ENCODE measurements at places on chromosomes 1 and 21.

DNA sequence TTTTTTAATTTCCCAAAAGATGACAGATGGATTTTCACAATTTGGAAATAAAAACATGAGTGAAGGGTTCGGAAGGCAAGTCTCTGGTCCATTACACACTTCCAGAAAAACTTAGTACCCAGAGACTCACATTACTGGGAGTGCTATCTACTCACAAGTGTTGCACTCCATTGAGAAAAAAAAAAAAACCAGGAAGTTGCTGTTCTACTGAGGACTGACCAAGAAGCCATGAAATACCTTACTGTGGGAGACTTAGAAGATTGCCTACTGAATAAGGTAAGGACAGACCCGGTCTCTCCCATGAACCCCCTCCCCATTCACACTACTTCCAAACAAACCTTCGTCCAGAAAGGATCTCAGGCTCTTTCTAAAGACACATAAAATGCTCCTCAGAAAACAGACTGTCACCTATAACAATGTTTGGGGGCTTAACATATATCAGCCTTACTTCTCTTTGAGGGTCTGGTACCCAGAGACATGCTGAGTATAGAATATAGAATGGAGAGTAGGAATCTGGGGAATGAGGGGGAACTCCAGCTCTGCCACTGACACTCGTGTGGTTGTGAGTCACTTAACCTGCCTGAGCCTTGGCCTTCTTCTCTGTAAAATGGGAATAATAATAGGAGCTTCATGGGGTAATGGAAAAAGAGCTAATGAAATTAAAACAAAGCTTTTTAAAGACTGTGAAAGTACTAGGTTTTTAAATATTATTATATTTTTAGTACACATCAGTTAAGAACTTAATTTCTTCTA is 1.4 kb downstream of the MAB21L3 start:
- DNase-seq, result no peak

GRCh38 chr1:235866205-235866912 is at the start of gene LYST:
Gene LYST, minus strand, starts transcription at chr1:235866906. Its CDS starts 36,489 bp downstream, at chr1:235830417.
- DNase-seq, result peak; percentile 42

DNA sequence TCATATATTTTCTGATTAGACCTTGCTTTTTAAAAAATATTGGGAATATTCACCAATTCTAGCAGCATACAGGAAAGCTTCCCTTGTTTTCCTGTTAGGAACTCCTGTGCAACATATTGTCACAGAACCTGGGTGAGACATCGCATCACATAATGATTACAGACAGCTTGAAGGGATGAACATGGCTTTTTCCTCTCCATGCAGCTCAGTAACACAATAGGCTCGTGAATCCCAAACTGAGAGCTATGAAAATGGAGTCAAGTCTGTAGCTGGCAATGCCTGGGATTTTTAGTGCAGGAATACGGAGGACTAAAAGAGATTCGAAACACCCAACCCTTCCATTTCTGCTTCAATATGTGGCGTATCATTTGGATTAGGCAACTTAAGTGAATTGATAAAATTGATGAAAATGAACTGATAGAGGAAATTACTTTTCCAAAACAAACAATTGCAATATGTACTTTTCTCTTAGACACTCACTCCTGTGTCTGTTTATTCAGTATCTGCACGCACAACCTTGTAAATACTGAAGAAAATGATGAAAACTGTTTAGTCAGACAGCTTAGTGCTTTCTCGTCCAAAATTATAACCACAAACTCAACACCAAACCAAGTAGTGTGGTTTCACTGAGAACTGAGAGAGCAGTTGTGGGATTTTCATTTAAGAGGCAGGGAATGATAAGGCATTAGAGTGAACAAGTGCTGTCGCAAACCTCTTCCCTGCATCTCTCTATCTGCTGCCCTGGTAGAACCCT is 250.4 kb downstream of the PTBP2 start:
- no peak for DNase-seq

DNA sequence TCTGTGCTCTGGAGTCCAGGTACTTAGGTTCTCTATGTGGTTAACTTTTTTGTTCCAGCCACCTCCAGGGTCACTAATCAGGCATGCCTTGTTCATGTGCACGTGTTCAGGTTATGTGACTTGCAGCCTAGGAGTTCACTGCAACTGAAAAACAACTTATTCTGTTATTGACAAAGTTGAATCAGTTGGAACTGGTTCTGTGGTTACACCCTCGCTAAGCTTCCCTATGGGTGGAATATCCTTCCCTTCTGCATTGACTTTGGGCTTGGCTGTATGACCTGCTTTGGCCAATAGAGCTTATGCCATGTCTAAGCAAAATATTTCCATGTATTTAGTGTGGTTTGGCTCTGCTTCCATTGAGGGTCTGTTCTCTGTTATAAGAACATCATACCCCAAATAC is 66.0 kb upstream of the DNAH14 start:
- DNase-seq, result no peak

- DNase-seq, result no peak
These were observed 58.0 kb downstream of the ADSS2 start for GRCh38 chr1:244393604-244394176.

- DNase-seq, result peak; percentile 95
These were observed 1.1 kb upstream of the ESPN start for GRCh38 chr1:6423321-6423999.

GRCh38 chr1:231818337-231818736 is 191.7 kb downstream of the DISC1 start:
- no peak for DNase-seq

GRCh38 chr1:86733340-86733739 is 29.0 kb downstream of the SH3GLB1 start:
- no peak for DNase-seq

- no peak for DNase-seq
These were observed 208.8 kb downstream of the GIPC2 start for GRCh38 chr1:78254517-78254916.

DNA sequence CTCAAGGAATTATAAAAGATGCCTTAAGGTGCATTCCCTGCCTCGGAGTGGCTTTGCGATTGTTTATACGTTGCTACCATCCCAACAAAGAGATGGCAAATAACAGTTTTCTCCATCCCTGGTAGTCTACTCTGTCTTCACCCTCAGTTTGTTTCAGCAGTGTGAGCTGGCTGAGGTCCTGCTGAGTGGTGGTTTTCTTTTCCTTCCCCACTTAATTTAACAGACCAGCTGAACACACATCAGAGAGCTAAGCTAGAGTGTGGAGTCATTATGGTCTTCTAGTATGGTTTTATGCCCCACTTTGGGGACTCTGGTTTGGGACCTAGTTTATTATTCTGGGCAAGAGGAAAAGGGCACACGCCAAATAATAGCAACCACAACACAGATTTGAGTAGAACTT is 2.2 kb downstream of the PIGV start:
- DNase-seq, result no peak

DNA sequence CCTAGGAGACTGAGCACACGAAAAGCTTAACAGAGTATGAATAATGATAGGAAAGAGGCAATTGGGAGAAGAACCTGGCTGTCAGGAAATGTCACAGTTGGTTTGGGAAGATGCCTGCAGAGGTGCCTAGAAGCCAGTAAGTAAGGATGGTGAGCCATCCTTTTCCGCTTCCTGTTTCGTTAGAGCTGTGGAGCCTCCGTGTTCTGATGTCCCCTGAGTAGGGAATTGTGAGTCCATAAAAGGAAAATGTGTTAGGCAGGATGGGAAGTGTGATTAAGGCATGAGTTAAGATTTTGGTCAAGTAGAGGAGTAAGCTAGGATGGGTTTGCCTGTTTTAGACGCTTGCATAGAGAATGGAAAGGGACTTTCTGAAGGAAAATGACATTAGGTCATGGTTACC is 9.0 kb downstream of the CLIC4 start:
- no peak for DNase-seq

DNA sequence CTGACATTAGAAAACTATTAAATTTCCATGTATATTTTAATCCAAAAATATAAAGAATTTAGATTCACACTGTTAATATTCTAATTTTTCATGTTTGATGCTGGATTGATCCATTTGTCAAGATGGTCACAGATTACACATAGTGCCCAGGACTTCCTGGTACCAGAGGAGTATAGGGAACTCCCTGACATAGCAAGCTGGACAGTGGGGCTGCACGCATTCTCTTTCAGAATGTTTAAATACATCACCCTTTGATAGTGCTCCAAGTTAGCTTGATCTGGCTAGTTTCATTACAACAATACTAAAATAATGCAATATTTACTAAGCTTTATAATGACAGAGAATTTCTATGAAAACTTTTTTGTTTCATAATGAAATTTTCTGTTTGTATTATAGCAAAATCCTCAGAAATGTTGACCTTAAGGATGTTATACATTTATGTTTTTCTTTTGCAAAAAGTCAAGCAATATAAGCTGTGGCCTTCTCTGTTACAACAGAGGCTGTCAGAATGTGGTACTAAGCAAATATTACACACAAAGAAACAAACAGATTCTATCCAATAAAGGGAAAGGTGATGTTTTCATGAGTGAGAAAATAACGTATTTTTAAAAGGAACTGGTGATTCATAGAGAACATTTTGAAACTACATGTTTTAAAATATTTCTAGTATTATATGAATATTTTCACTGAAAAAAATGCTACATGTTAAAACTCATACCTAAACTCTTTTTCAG is 84.7 kb downstream of the SLC35F3 start:
- no peak for DNase-seq

DNA sequence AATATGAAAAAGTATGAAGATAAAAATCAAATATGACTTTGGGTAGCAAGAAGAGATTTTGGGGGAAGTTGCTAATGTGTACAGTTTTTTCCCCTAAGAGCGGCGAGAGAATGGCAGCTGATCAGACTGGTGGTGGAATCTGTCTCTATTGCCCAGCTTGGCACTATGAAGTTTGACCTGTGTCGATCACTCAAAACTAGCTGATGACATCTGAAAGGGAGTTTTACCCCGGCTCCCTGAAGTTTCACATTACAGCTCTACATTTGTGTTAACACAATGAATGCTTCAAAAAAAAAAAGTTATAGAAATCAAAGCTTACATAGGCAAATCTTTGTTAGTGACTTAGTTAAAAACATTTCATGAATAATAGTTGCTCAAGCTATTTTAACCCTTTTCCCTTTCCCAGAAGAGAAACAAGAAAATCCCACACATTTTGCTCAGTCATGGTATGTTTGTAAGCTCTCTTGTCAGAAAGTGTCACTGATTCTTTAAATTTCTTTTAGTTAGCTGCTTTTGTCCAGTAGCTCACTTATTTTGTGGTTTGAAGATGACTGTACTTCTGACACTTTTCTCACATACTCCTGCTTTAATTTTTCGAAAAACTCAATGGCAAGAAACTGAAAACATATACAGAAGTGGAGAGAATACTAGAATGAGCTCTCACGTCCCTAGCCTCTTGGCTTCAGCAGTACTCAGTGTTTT is 41.3 kb downstream of the DYRK1A start:
- no peak for DNase-seq

- DNase-seq, result no peak
These were observed 187.0 kb upstream of the HP1BP3 start for GRCh38 chr1:20974069-20974468.

DNA sequence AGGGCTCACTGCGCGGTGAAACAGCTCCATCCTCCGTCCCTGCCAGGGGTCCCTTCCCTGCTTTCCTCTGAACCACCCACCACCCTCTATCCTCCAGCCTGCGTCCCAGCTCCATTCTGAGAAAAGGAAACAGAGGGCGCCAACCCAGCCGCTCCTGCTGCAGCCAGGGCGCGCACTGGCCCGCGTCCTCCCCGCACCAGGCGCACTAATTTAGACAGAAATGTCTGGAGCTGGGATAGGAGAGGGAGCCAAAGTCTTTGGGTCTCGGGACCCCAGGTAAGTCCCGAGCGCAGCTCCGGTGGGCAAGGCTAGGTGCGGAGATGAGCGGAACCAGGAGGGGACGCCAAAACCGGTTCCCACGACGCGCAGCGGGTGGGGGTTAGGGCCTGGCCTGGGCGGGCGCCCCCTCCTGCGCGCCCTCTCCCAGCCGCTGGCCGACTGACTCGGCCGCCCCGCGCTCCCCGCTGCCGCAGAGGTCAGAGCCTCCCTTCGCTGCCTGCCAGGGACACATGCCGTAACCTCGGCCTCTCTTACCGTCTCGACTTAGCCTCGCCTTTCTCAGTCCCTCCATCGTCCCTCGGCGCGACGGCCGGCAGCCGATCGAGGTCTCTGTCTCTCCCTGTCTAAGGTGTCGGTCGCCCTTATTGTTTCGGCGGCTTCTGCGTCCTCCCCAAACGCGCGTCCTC is 2.0 kb downstream of the CAMK2N1 start:
- DNase-seq, result peak; percentile 15

DNA sequence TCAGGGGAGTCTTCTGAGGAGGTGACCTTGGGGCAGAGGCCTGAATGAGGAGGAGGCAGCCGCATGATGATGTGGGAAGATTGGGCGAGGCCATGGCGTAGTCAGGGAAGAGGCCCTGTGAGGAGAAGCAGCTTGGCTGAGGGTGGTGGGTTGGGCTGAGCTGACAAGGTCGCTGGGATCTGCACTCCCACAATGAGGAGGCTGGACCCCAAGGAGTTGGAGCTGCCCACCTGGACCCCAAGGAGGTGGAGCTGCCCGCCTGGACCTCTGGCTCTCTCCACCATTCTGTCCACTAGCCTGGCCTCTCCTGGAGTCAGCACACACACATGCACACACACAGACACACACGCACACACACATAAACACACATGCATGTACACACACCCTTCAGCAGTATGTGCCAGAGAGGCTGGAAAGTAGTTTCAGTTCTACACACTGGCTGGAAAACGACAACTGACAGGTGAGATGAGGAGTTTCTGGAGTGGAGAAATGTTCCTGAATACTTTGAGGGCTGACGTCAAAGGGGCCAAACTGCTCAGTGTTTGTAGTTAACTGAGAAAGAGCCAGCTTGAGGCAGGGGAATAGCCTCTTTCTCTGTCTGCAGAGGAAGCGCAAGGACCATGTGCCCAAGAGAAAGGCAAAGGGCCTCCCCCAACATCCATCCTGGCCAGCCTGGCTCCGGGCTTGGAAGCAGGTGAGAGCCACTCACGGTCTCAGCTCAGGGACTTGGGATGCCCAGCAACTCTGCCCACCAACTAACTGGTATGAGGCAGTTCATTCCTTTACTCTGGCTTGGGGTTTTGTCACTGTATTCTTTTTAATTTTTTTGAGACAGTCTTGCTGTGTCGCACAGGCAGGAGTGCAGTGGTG is 7.1 kb downstream of the SMPDL3B start:
- DNase-seq, result no peak

GRCh38 chr1:27152004-27152828 is 2.7 kb downstream of the SLC9A1 start:
- no peak for DNase-seq

GRCh38 chr1:232472485-232473041 is 157.4 kb downstream of the SIPA1L2 start:
- no peak for DNase-seq

DNA sequence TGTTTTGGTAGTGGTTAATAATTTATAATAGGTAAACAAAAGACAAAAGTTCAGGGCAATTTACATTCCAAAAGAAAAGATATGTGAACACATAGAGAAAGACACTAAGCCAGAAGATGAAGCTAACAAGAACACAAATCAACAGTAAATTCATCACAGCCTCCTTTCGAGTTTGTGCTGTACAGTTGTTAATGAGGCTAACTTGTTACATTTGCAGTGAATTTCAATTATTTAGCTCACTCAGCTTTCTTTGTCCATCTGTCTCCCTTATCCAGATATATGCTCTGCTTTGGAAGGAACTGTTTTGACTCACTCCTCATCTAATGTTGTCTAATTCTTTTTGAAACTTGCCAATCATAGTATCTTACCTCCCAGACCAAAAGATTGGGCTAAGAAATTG is 423.3 kb upstream of the OLFM3 start:
- DNase-seq, result no peak

Measured in DMS79 (cell line).